ENCODE measurements at places on chromosomes 4 and X.

DNA sequence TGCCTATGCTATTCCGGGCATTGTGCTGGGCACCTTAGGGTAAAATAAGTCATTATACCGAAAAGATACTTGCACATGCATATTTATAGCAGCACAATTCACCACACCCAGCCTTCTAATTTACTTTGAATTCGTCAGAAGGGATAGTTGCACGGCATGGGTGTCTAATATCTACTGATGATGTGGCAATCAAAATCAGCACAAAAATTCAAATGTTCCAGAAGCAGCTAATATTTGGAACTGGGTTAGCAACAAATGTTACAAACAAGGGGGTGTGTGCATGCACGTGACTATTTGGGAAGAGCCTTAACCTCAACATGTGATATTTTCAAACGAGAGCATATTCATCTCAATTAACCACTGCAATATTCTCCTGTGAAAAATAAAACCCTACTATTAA lies 79.7 kb upstream of the PRSS48 start:
- no peak for DNase-seq

DNA sequence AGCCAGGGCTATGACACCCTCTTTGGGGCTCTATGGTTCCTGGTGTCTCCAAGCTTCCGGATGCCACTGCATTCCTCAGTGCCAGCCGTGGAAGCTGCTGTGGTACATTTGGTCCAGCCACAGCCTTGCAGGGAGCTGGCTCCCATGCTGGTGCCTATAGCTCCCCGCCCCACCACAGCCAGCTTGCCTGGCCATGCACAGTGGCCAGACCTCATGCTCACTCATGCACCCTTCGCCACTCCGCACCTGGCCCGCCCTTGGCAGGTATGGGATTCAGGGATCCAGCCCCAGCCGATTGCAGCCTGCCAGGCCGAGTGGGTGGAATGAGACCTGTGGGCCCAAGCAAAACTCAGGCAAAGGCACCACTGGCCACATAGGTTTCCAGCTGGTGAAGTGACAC lies 354.8 kb downstream of the GRIA2 start:
- no peak for DNase-seq

- DNase-seq, result no peak
These were observed 23.9 kb downstream of the HMX1 start for GRCh38 chr4:8847764-8848163.

DNA sequence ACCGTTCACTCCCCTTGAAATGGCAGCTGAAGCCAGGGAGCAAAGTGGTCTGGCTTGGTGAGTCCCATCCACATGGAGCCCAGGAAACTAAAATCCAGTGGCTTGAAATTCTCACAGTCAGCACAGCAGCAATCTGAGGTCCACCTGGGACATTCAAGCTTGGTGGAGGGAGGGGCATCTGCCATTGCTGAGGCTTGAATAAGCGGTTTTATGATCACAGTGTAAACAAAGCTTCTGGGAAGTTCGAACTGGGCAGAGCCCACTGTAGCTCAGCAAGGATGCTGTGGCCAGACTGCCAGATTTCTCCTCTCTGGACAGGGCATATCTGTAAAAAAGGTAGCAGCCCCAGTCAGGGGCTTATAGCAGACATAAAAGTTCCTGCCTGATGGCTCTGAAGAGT lies 15.5 kb upstream of the FAAH2 start:
- DNase-seq, result no peak

DNA sequence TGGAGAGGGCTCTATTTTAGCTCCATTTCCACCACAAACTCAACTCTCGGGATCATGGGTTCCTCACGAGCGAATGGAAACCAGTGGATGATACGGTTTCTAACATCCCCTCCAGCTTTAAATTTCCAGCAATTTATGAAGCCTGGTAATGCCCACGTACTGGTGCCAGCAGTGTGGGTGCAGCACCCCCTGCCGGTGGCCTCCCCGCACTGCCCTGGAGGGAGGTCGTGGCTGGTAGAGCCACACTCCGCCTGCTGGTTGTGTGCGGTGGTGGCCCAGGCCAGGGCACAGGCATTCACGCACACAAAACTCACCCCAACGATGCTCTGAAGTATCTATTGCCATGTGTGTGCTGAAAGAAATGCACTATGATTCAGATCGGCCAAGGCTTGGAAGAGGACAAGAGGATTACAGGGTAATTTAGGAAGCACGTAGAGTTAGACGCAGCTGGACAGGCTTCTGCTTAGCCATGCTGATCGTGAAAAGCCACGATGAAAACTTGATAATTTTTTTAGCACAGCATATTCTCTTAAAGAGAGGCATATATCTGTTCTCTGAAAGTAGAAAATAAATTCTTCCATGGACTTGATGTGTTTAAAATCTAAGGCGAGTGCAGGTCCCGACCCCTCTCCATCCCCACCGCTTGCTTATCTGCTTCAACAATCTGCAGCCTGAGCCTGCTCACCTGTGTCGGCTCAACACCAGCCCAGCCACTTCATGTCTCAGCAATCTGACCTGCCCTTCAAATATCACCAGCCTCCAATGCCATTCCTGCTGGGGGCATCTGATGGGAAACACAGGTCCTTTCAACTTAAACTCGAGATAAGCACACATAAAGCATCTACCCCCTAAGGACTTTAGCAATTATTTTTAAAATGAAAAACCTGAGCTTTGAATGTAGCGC lies 59.1 kb downstream of the SCD5 start:
- DNase-seq, result peak; percentile 85

- DNase-seq, result no peak
These were observed 16.5 kb downstream of the RXFP1 start for GRCh38 chr4:158538176-158538575.

DNA sequence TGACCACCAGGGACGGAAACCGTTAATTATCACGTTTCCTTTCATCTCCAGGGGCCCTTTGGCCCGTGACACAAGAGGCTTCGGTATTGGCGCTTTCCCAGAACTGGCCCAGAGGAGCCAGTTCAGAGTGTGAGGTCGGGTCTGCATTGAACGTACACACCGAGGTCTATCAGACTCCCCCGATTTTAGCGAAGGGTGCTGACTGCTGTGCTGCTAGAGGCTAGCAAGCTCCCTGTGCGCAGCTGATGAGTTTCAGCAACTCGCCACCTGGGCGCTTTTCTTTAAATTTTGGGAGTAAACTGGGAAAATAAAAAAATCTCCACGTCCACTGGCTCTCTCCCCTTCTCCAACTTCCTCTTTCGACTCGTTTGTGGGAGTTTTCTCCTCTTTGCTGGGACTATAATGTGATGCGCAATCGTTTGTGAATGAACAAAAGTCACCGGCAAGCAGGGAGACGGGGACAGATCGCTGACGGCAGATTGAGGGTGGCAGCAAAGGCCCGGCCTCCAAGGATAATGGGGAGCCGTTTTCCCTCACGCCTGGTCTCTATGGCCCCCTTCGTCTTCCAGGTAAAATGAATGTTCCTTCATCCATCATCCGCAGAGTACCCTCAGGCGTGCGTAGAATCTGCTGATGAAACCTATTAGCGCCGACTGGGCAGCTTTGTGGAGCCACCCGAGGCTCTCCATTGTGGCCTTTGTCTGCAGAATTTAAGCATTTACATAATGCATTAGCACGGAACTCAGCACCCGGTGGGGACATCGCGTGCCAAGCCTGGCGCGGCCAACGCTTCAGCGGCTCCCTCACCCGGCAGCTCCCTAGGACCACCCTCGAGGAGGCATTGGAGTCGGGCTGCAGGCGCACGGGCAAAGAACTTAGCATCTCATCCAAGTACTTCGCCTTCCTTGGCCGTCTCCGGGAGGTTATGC lies 1.6 kb upstream of the LRAT start:
- no peak for DNase-seq

DNA sequence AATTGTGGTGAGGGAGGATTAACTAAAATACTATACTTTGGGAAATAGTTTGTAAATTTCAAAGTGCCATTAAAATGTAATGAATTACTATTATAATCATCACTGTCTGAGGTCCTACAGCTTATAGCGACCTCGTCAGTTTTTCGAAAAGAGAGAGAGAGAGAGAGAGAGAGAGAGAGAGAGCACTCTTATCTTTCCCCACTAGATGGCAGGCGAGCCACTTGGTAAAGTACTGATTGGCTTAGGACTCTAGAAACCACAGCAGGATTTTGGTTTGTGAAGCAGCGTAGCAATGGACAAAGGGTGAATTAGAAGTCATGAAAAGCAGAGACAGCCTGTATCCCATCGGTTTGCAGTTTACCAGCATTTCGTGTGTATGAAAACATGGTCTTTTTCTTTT lies 52.5 kb downstream of the LINC00632 start:
- DNase-seq, result peak; percentile 25

- DNase-seq, result no peak
These were observed 1673.4 kb upstream of the PCDH7 start for GRCh38 chr4:29046781-29047180.

DNA sequence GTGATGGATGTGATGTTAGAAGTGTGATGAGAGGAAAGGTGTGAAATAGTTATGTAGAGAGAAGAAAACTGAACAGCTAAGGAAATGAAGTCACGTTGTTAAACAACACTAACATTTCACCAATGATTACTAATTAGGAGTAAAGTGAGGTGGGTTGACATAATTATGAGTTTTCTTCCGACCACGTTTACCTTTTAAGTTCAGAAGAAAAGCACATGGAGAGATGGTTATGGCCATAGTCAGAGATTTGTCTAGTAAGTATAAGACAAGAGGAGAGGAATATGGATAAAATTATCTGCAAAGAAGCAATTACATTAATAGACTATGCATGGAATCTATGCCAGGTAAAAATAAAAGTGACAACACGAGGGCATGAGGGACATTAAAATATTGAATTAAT lies 551.3 kb upstream of the TECRL start:
- DNase-seq, result no peak

- DNase-seq, result no peak
These were observed 9.4 kb downstream of the TASL start for GRCh38 chrX:30568136-30568535.

DNA sequence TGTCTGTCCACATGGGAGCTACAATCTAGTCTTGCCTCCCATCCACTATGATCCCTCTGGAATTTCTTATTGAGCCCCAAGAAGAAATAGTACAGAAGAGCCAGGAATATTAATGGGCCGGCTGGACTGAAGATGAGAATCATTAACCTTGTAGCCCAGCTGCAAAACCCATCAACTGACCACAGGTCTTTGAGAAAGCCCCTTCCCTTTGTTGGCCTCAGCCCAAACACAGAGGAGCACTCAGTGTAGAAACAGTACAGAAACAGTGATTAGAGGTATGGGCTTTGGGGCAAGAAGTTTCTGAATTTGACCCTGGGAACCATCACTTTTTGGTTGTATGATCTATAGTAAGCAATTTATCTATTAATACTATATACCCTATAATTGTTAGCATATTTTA lies 76.8 kb upstream of the RAB40AL start:
- no peak for DNase-seq

- DNase-seq, result no peak
These were observed 4.6 kb upstream of the CNKSR2 start for GRCh38 chrX:21369613-21370012.

GRCh38 chrX:105136786-105137185 lies 83.7 kb downstream of the TEX13A start:
- no peak for DNase-seq

DNA sequence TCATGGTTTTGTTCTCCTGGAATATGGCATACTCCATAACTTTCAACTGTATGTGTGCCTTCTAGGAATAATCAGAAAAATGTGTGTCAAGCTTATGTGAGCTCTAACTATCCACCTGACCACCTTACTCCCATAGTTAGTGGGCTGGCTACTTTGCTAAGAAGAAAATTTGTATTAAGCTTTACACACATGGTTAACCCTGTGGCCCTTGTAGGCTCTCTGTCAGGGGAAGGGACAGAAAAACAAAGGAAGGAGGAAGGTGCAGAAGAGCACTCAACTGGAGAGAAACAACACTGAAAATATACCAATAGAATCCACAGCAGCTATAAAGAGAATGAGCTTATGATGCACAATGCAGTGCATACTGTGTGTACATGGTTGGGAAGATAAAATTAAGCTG lies 84.6 kb downstream of the PPP3CA start:
- no peak for DNase-seq

- DNase-seq, result no peak
These were observed 11.8 kb downstream of the KIF4A start for GRCh38 chrX:70301716-70302115.

- DNase-seq, result no peak
These were observed 28.4 kb downstream of the CTBP1 start for GRCh38 chr4:1220566-1220965.

GRCh38 chr4:26807330-26807729 lies 53.3 kb upstream of the STIM2 start:
- no peak for DNase-seq

- no peak for DNase-seq
These were observed 49.9 kb downstream of the IL15 start for GRCh38 chr4:141686146-141686775.

DNA sequence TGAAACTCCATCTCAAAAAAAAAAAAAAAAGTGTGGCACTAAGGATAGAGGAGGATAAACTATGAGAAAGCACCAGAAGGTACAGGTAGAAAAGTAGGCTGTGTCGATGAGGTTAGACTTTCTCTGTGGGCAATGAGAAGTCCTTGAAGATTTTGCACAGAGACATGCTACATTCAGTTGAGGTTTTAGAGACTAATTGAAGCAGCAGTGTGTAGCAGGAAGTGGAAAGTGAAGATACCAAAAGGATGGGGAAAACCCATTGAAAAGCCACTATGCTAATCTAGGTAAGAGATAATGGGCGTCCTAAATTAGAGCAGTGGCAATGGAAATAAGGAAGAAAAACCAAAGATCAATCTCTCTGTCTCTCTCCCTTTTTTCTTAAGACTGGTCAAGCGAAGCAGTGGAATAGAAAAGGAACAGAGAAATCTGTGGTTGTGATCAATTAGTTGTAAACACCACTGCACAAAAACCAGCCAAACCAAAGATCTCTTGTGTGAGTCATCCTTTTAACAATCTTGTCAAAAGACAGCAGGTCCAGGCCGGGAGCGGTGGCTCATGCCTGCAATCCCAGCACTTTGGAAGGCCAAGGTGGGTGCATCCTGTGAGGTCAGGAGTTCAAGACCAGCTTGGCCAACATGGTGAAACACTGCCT lies 3.5 kb downstream of the SPINK2 start:
- peak; percentile 32 for DNase-seq

- no peak for DNase-seq
These were observed 243.9 kb downstream of the UNC5C start for GRCh38 chr4:95304898-95305297.

GRCh38 chr4:52369649-52370048 lies 289.5 kb downstream of the USP46 start:
- DNase-seq, result no peak

DNA sequence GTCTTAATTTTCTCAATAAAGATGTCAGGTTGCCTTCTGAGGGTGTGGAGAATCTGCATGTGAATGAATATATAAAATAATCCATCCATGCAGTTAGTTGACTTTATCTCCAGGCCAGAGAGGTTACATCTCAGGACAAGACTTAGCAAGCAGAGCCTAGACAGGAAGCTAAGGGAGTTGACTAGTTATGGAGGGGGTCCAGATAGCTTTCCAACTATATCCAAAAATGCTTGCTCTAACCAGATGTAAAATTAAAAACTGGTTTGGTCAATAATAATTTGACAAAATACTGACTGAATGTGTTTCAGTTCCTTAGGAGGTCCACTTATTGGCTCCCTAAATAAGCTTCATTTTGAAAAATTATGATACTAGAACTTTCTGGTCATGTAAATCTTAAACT lies 101.4 kb downstream of the PAPSS1 start:
- no peak for DNase-seq

GRCh38 chr4:6405397-6405706 lies 67.1 kb downstream of the PPP2R2C start:
- no peak for DNase-seq

- DNase-seq, result no peak
These were observed 213.6 kb downstream of the PALLD start for GRCh38 chr4:168710353-168710946.
